ENCODE measurements at places on chromosomes 6 and 20.

GRCh38 chr6:100700009-100700408 lies 181.1 kb downstream of the ASCC3 start:
- DNase-seq, result no peak

DNA sequence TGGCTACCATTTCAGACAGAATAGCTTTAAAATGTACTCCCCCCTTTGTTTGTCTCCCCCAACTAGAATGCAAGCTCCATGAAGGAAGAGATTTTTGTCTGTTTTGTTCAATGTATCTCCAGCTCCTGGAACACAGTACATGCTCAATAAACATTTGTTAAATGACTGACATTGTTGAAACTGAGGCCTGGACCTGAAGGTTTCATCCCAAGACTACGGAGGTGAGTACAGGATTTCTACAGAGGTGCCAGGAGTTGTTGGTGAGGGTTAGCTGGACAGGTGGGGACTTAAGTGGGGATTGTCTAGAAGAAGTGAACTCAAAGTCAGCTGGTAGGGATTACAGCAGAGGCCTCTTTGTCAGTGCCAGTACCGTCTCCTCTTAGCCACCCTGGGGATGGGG lies 19.4 kb downstream of the VEGFA start:
- DNase-seq, result no peak

DNA sequence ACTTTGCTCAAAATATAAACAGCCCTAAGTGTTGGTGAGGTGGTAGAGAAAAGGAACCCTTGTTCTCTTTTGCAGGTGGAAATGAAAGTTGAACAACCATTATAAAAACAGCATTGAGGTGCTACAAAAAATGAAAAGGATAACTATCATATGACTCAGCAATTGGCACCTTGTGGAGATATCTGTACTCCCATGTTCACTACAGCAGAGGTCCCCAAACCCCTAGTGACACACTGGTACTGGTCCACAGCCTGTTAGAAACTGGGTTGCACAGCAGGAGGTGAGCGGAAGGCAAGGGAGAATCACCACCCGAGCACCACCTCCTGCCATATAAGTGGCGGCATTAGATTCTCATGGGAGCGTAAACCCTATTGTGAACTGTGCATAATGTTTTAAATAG lies 267.4 kb upstream of the THEMIS start:
- no peak for DNase-seq

- DNase-seq, result no peak
Measured at GRCh38 chr6:4920914-4921410, 82.9 kb downstream of the RPP40 start.

DNA sequence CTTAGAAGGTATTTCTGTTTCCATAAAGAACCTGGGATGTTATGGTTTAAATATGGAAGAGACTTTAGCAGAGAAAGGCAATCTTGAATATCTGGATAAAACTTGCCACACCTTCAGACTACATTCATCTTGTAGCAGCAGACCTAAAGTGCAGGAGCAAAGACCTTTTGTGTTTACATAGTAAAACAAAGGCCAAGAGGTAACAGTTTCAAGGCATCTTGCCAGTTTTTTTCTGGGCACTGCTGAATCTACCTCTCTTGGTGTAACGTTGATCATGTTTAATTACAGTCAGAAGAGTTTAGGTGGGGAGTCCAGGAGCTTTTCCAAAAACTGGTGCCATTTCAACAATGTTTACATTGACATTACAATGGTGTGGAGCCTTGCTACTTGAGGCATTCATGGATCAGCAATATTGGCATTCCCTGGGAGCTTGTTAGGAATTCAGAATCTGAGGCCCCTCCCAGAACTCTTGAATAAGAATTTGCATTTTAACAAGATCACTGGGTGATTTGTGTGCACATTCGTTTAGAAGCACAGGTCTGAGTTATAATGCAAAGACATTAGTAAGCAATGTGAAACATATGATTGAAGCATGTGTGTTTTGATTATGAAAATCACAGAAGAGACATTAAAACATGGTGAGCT lies 94.5 kb downstream of the F13A1 start:
- no peak for DNase-seq

- DNase-seq, result no peak
Measured at GRCh38 chr20:37494301-37494700, 26.7 kb upstream of the NNAT start.

GRCh38 chr20:45181639-45182038 lies 6.9 kb downstream of the PI3 start:
- no peak for DNase-seq

DNA sequence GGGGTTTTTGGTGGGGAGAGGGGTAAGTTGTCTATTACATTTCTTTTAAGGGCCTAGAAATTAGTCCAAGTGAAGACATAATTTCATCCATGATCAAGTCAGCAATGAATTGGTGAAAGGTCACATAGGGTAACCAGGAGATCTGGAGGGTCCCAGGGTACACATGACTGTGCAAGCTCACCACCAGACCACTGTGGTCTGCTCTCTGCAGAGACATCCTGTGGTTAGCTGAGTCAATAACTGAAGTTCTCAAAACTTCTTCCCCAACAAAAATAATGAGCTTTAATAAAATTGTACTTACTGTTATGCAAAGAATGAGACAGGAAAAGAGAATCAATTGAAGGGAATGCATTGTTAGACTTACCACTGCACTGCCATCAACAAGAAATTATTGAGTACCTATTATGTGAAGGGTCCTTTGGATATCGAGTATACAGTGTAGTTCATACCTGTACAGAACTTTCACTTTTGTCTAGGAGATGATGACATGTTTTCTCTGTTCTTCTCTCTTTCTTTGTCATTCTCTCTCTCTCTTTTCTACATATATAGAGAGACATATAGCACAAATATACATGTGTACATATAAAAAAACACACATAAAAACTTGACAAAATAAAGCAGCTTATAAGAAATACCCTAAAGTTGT lies 209.8 kb downstream of the GJA1 start:
- DNase-seq, result no peak

DNA sequence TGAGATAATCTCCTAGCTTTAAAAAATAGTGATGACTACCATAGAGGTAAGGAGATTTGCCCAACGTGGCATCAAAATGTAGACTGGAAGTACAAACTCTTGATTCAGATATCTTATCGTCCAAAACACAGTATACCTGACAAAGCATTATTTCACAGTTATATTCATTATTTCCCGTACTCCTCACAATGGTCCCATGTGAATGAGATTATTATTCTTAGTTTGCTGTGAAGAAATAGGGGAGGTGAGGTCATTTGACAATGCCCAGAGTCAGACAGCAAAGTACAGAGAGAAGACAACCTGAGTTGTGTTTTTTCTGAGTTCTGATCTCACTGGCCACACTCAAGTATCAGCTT lies 1.2 kb upstream of the TFB1M start:
- no peak for DNase-seq

DNA sequence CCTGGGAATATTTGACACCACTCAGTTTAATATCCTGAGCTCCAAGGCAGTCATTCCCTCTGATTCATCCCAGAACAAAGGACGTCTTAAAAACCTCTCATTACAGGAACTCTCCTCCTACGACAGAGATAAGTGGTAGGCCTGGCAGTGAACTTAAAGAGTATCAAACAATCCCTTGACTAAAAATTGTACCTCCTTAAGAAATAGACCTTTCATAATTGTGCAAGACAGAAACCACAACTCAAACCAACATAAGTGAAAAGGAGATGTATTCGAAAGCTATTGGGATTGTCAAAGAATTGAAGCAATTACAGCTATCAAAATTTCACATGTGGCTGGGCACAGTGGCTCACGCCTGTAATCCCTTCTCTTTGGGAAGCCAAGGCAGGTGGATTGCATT lies 19.1 kb upstream of the BNIP5 start:
- no peak for DNase-seq

DNA sequence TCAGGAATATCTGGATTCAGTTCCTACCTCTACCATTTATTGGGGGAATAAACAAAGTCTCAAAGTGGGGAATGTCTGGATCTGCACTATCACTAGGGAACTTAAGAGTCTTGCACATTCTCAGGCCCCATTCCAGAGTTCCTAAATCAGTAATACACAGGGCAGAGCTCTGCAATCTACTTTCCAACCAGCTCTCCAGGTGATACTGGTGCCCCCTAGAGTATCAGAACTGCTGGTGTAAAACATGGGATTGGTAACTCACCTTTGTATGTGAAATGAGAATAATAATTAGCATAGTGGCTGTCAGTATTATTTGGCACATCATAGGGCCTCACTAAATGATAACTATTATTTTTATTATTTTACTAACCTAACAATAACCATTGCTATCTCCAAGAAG lies 278.8 kb upstream of the IMPG1 start:
- DNase-seq, result no peak

DNA sequence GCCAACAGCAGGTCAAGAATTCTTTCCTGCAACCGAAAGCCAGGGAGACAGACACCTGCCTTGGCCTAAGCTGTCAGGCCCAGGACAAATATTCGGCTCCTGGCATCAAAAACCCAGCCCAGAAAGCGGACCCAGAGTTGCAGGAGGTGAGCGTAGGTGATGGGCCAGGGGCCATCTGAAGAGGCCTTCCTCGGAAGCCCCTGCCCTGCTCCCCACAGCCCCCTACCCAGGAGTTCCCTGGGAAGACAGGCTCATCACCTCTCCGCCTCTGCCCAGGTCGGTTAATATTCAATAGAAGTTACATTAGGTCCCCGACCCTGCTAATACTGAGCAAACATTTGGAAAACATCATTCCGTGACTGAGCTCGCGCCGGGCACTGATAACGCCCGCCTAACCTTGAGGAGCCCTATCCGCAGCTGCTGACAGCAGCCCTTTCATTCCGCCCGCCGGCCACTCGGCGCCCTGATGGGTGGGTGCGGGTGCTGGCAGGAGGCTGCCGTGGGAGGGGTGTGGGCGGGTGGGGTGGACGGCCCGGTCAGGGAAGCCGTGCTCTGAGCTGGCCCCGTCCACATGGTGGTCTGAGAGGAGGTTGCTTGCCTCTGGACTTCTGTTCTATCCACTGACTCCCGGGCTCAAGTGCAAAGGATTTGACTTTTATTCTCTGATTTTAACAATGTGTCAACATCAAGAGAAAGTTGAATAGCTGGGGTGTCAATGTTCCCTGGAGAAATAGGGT lies 55.7 kb downstream of the HNF4A start:
- DNase-seq, result no peak

GRCh38 chr6:169473663-169474062 lies 220.0 kb upstream of the THBS2 start:
- no peak for DNase-seq

- no peak for DNase-seq
Measured at GRCh38 chr6:167295495-167296292, 4.6 kb downstream of the UNC93A start.

DNA sequence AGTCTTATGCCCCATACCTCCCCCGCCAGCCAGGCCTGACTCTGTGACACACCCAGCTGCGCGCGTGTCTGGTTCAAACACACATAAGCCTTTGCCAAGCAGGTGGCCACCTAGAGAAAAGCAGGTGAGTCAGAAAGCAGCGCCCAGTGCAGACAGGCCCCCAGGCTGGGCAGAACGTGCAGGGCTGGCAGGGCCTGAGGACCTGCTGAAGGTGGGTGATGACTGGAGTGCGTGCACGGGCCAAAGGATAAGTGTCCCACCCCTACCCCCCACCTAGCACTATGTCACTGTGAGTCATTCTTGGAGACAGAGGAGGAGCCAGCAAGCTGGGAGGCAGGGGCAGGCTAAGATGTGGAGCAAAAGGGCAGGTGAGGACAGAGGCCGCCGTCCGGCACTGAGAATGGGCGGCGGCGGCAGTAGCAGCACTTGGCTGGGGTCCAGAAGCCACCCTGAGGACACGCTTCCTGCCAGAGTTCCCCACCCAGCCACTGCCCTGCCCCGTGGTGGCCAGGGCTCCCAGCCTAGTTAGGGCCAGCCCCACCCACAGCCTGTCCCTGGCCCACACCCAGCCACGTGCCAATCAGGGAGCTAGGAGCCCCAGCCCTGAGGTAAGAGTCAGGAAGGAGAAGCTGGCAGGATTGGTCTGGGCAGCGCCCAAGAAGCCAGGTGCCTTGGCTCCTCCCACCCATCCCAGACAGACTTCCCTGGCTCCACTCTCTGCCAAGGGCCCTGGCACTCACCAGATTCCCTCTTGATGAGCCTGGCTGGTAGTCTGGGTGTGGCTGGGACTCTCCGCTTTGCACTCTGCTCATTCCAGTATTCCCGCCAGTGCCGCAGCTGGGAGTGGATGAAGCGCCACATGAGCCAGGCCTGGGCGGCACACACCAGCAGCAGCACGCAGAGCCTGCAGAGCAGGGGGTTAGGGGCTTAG lies 72.7 kb downstream of the TRAM2 start:
- peak; percentile 48 for DNase-seq

GRCh38 chr6:3001773-3002293 lies 2.1 kb downstream of the NQO2 start:
- DNase-seq, result peak; percentile 11

GRCh38 chr6:98946879-98947410 lies 801 bp downstream of the FBXL4 start:
- DNase-seq, result peak; percentile 78

DNA sequence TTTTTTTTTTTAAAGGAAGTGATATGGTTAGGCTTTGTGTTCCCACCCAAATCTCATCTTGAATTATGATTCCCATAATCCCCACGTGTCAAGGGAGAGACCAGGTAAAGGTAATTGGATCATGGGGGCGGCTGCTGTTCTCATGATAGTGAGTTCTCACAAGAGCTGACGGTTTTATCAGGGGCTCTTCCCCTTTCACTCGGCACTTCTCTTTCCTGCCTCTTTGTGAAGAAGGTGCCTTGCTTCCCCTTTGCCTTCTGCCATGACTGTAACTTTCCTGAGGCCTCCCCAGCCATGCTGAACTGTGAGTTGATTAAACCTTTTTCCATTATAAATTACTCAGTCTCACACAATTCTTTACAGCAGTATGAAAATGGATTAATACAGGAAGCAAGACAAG lies 64.3 kb downstream of the ZFP64 start:
- DNase-seq, result no peak

- DNase-seq, result peak; percentile 34
Measured at GRCh38 chr6:53795702-53796450, 1.1 kb downstream of the LRRC1 start.

GRCh38 chr6:20370393-20370792 lies 31.3 kb upstream of the E2F3 start:
- no peak for DNase-seq

- peak; percentile 22 for DNase-seq
Measured at GRCh38 chr6:128784266-128784665, 98.7 kb upstream of the LAMA2 start.

- no peak for DNase-seq
Measured at GRCh38 chr6:28371706-28372451, 22.1 kb downstream of the ZKSCAN3 start.

GRCh38 chr20:48201885-48202284 lies 416.6 kb upstream of the SULF2 start:
- DNase-seq, result no peak

DNA sequence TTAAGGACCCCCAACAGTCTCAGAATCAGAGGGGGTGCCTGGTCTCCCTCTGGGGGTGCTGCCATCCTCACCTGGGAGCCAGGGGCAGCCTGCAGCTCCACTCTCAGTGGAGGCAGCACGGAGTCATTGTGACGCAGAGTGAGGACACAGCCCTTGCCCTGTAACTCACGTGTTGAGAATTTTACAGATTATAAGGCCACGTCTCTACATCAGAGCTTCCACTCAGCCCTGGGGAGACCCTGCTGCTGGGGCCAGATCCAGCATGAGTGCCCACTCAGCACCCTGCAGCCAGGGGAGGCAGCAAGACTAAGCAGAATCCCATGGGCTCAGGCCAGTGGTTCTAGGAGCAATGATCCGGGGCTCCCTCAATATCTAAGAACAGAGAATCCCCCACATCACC lies 137.4 kb upstream of the AFDN start:
- no peak for DNase-seq
